Muscle of leg (tissue), 16 donors: ENCODE measurements at places on chromosomes 3 and 15. TPM values are rescaled to one million over a fixed set of nuclear protein-coding genes. Genes with fewer than 3 reads are reported as not detected.

GRCh38 chr3:184619787-184620430, 58.3 kb downstream of the EPHB3 start:
- peak; percentile 78 for DNase-seq

- peak; percentile 51 for DNase-seq
Observed at GRCh38 chr3:90092994-90093393, 985.6 kb downstream of the EPHA3 start.

DNA sequence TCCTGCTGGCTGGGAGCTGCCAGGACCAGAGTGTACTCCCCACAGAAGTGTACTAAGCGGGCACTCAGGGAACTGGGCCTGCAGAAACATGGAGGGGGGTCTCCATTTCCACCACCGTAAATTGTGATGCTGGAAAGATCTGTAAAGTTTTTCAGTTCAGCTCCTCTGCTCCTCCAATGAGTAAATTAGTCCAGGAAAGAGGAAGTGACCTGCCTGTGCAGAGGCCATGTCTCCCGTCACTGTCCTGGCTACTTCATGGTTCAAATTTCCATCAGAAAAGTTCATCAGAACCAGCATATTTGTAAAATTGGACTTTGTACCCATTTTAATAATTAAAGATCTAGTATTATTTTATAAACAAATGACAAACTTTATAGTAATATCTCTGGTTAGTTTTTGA, 226.7 kb upstream of the THBS1 start:
- DNase-seq: no peak

Gene PCLAF
- total RNA-seq: 17.3 TPM

DNA sequence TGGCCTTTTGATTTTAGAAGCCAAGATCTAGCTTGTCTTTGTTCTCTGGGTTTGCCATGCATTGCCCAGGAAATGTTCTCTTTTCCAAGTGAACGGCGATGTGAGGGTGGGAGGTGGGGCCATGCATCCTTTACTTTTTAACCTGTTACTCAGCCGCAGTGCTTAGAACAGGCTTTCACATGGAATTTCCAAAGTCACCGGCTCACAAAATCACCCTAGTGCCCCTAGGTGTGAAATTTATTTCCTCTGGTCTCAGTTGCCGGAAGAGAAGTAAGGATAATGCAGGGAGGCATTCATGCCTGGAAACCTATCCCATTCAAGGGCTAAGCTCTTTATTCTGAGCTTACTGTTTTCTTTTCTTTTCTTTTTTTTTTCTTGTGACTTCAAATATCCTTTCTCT, 93.2 kb downstream of the CACNA2D3 start:
- DNase-seq: no peak

Gene FYTTD1
- 52.9 TPM for total RNA-seq

DNA sequence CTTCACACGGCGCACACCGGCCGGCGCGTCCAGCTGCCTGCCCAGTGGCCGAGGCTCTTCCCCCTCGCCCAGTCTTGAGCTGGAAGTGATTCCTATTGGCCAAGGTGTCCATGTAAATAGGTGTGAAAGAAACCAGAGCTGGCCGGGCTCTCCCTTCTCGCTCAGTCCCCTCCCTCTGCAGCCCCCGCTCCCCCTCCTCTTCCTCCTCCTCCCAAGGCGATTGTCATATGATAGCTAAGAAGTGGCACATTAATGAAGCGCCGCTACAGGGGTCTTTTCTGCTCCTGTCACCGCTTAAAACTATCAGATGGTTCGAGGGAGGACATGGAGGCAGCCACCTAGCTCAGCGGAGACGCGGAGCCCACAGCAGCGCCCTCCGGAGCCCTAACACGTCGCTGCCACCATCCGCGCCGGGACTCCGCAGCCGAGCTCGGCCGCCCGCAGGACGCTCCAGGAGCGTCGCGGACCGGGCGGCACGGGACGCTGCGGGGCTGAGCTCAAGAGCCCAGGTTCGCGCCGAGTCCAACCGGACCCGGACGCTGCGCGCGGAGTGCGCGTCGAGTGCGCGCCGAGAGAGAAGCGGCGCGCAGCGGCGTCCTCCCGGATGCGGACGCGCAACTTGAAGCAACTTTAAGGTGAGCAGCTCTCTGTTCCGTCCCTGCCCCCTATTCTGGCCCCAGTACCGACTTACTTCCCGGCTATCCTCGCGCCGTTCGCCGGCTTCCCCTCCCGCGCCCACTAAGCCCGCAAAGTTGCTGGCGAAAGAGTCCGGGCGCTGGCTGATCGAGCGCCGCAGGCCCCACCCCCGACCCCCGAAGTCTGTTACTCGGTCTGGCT, at the start of gene FOXB1:
FOXB1 (plus strand) TSS at position 303 of the 837 bp plus-strand sequence. CDS start 653 bp downstream, outside the sequence.
- DNase-seq: no peak

DNA sequence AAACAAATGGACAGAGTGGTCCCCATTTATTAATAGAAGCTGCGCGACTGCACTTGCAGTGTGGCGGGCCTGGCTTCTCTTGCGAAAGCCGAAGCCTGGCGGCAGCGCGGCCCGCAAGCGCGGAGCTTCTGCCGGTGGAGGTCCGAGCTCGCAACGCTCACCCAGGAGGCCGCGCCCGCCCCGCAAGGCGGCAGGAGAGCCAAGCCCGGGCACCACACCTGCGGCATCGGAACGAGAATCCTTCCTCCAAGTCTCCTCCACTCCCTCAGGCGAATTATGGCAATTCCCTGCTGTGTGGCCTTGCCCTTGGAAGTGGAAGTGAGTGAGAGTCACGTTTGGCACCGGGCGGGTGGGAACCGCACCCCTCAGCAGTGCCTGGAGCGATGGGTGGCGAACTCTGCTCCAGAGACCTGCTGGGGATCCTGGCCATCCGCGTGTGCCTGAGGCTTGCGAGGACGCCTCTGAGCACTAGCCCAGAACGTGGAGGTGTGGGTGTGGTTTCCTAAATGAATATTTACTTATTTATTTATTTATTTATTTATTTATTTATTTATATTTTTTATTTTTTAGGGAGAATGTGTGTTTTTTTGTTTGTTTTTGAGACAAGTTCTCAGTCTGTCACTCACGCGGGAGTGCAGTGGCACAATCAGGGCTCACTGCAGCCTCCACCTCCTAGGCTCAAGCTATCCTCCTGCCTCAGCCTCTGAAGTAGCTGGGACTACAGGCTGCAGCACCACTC, 133.7 kb upstream of the UBE2E1 start:
- peak; percentile 36 for DNase-seq

DNA sequence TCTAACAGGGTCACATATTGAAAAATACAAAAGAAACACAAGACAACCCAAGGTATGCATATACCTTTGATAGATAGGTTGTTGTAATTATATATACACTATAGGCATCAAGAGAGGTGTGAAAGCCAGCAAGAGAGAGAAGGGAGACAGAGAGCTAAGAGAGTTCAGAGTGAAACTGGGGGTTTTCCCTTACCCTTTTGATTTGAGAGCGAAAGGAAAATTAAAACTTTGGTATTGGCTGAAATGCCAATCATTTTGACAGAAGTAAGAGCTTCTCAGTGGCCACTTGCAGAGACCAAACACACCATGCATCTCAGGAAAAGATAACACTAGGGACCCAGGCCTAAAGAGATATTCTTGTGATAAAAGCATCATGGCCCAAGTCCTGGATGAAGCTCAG, 183.6 kb downstream of the SHOX2 start:
- no peak for DNase-seq

Gene SERINC4
- total RNA-seq: 0.18 TPM

DNA sequence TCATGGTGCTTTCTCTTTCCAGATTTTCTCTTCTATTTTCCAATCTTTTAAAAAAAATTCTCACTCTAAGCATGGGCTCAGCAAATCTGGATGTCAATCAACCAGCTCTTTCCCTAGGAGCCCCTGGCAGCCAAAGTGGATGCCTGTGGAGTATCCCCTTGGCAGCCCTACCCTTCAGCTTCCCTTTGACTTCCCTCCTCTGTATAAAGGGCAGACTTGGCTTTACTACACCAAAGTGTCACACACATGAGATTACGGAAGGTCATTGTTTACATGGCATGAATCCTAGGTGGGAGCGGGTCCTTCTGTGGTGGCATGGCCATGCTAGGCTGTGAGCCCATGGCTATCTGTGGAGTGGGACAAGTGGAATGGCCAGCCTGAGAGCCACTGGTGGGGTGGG, 379.9 kb downstream of the GABRB3 start:
- DNase-seq: no peak

Gene CHAC1
- 2.0 TPM for total RNA-seq

- no peak for DNase-seq
Observed at GRCh38 chr3:117750674-117751269, 1041.2 kb downstream of the TUSC7 start.

DNA sequence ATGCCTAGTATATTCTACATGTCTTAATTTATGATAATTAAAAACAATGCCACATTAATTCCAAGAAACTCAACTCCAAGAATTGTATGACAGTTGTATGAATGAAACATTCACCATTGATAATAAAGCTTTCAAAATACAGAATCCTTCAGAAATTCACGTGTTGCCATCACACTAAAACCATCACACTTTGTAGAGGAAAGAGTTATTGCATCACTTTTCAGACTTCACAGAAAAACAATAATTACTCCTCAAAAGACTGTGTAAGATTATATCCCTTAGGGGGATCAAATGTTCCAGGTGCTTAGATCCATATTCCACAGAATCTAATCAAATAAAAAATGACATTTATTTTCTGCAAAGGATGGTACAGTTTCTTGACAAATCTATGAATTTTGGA, 85.0 kb downstream of the OSBPL10 start:
- DNase-seq: no peak

Gene MME
- 16.1 TPM for total RNA-seq

DNA sequence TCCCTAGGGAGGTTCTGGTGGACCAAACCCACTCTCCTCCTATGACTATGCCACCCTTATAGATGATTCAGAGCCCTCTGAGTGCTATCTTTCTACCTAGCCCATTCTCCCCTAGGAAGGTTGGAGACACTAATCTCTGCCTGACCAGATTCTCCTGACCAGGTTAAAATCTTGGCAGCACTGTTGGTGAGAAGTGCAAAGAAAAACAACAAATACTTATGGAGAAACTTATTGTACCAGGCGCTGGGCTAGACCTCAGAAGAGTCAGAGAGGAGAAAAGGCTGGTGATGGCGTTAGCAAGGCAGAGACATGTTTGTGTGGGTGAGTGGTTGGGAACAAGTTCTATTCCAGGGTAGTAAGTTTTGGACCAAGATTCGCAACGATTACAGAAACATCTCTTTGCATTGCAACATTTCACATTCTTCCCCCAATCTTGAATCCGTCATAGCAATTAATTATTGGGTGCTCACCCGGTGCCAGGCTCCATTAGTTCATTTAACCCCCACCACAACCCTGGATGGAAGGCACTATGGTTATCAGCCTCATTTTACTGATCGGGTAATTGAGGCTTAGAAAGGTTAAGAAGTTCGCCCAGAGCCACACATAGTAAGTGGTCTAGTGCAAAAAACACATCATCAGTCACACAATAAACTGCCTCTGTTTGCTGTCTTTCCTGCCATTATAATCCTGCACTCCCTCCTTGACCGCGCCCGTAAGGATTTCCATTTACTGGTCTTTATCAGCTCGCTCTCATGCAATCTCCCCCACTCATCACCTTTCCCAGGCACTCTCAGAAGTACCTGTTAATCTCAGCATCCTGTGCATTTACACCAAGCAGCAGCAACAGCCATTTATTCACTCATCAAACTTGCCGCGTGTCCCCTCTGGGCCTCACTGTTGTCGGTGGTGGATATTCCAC, 655 bp upstream of the TSPAN3 start:
- DNase-seq: no peak

- no peak for DNase-seq
Observed at GRCh38 chr3:136050250-136050649, 84.7 kb downstream of the PPP2R3A start.

DNA sequence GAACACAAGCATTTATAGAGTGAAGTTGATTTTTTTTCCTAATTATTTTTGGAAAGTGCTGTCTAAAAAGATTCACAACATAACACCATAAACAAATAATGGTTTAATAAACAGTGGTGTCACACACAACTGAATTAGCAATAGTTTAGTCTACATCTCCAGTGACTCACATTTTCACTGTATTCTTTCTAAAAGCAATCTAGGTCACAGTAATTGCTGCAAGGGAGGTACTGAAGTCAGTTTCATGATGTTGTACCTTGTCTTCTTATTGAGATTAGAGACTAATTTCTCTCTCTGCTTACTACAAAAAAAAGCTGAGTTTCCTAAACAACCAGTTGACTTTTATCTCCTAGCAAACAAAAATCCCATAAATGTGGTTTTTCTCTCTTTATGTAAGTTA, 29.6 kb downstream of the PLSCR4 start:
- no peak for DNase-seq

GRCh38 chr3:137992592-137992991, 17.4 kb upstream of the CLDN18 start:
- DNase-seq: no peak

DNA sequence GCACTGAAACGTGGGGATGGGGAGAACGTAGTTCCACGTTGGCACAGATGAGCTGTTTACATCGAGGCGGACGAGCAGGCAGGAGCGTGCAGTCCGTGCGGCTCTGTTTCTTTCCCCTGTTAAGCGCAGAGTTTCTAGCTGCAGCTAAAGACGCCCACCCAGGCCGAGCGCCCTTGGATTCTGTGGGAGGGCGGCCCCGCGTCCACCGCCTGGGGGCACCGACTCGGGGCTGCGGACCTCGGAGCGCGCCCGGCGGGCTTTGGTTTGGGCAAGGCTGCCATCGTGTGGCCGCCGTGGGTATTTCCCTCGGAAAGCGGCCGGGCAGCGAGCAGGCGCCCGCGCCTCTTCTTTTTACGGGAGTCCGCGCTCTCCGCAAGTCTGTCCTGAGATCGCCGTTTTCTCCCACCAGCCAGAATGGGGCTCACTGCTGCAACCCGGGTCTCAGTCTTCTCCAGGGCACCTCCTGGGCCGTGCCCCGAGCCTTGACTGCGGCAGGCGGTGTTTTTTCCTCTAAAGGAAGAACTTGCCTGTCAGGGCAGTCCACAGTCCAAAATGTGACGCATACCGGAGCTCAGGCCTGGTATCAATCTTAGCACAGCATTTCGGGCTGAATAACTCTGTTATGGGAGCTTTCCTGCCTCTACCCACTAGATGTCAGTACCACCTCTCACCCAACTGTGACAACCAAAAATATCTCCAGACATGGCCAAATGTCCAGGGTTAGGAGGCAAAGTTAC, 219.9 kb upstream of the IGF1R start:
- peak; percentile 71 for DNase-seq

Gene ATP2B2
- 2.6 TPM for total RNA-seq
